ENCODE measurements at places on chromosomes 6 and 20. TPM values are rescaled to one million over a fixed set of nuclear protein-coding genes. Genes with fewer than 3 reads are reported as not detected.

Gene PAX1
- not detected for total RNA-seq

Gene TMEM200A
- total RNA-seq: 116 TPM

Gene SLC2A10
- 49.7 TPM for total RNA-seq

Gene FYN
- 64.6 TPM for total RNA-seq

Gene ILRUN
- 60.2 TPM for total RNA-seq

Gene EPB41L1
- 24.7 TPM for total RNA-seq

Gene KIF25
- total RNA-seq: not detected

Gene BPIFB4
- total RNA-seq: not detected

Gene SLC22A23
- 18.1 TPM for total RNA-seq

Gene FBXO9
- total RNA-seq: 32.2 TPM

Gene SLC17A9
- total RNA-seq: 16.6 TPM

Gene TMC2
- not detected for total RNA-seq

Gene MYB
- total RNA-seq: 0.12 TPM

Gene SEMG1
- total RNA-seq: not detected

Gene CLVS2
- 0.12 TPM for total RNA-seq

Gene POM121L2
- total RNA-seq: not detected

Gene SALL4
- total RNA-seq: 0.25 TPM

Gene SCRT2
- not detected for total RNA-seq

Gene TPD52L1
- 13.7 TPM for total RNA-seq

Gene FRK
- 0.33 TPM for total RNA-seq

Gene GTSF1L
- total RNA-seq: not detected

Gene TSBP1
- total RNA-seq: not detected

Gene BPIFB1
- total RNA-seq: not detected

Gene SRSF12
- total RNA-seq: 0.11 TPM

Gene C6orf52
- total RNA-seq: 1.5 TPM

Gene LHFPL5
- not detected for total RNA-seq

Gene ZC2HC1B
- total RNA-seq: not detected

Gene NRSN1
- total RNA-seq: not detected

Gene ADGRB3
- under 0.01 TPM for total RNA-seq

Gene MEP1A
- total RNA-seq: not detected

Gene DNPH1
- 63.7 TPM for total RNA-seq

Gene FOXS1
- total RNA-seq: 0.12 TPM

Gene BYSL
- total RNA-seq: 16.6 TPM

Gene CST3
- total RNA-seq: 117 TPM

Gene MLN
- not detected for total RNA-seq

Gene GATA5
- total RNA-seq: 0.50 TPM

Gene STX7
- total RNA-seq: 57.2 TPM

Gene TINAG
- not detected for total RNA-seq

Gene COL9A3
- 0.11 TPM for total RNA-seq

Gene KIF6
- total RNA-seq: 0.33 TPM

Gene TCF21
- 1.9 TPM for total RNA-seq

Gene LRRC73
- 0.62 TPM for total RNA-seq

Gene C6orf163
- total RNA-seq: 2.1 TPM

Gene SPAG4
- 12.7 TPM for total RNA-seq

Gene CCN5
- total RNA-seq: 1.5 TPM

Gene COX4I2
- not detected for total RNA-seq

Gene SRMS
- not detected for total RNA-seq

Gene FAM209B
- not detected for total RNA-seq

Measured in uterine smooth muscle cell (primary cell).